ENCODE measurements at places on chromosomes 2 and 18.
A peak's percentile ranks its signal among the peaks of the same experiment; 100 is the strongest.

- peak; percentile 80 for DNase-seq
Observed at GRCh38 chr18:59921384-59921891, 21.6 kb downstream of the PMAIP1 start.

- DNase-seq: no peak
Observed at GRCh38 chr18:3114451-3114850, 101.5 kb upstream of the LPIN2 start.

DNA sequence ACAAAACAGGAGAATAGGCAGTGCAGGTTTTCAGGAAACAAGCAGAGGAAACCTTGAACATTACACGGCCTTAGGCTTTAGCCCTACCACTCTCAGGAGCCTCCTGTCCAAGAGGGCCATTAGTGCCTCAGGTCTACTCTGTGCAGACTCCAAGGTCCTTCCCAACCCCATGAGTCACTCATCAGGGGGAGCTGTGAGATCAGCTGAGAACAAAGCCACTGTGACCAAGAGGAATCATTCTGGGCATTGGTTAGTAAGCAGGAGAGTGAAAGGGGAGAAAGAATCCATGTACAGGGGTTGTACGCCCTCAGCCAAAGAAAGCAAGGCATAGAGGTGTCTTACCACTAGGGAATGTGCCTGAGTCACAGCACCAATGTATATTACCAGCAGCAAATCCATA is 680.3 kb downstream of the DPP10 start:
- DNase-seq: no peak

GRCh38 chr2:156191527-156191926 is 141.0 kb downstream of the NR4A2 start:
- DNase-seq: no peak

GRCh38 chr2:36403675-36404230 is 48.2 kb downstream of the CRIM1 start:
- peak; percentile 19 for DNase-seq

DNA sequence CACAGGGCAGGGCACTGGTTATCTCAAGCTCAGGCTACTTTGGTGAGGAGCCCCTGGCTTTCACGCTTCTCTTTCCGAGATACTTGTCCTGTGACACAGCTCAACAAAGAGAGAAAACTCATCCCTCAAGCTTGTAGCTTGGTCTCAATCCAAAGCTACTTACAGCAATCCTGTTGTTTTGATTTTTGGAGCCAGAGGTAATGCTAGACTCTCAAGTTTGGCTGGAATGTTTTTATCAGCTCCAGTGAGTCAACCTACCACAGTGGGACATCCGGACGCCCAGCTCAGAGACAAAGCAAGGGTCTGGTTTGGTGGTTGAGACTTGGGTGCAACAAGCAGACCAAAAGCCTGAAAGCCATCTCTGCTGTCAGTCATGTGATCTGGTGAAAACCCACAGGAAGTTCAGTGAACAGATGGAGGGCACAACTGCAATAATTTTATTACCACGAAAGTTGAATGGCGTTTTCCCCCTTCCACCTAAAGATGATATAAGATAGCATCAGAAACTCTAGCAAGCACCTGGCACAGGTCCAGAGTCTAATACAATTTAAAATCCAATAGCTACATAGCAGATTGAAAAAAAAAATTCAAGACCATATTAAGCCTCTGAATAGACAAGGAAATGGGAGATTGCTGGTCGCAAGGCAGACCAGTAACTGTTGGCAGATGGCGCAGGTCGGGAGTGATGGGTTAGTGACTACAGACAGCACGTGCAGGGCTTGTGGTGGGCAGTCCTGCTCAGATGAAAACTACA is 102.3 kb upstream of the SMAD7 start:
- DNase-seq: no peak

DNA sequence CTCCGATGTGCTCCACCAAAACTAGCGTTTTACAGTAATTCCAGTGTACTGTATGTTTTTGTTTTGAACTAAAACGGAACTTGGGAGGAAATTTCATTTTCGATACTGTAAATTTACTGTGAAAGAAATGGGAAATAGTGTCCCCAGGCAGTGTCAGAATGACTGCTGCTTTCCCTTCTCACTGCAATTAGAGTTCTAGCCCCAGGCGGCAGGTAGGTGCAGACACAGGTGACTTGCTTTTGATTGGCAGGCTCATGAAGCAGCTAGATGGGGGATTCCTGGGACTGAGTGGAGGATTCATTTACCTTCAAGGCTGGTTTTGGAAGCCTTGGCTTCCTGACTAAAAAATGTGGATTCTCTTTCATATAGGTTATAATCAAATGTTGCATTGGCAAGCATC is 27.0 kb downstream of the RPRM start:
- DNase-seq: no peak

DNA sequence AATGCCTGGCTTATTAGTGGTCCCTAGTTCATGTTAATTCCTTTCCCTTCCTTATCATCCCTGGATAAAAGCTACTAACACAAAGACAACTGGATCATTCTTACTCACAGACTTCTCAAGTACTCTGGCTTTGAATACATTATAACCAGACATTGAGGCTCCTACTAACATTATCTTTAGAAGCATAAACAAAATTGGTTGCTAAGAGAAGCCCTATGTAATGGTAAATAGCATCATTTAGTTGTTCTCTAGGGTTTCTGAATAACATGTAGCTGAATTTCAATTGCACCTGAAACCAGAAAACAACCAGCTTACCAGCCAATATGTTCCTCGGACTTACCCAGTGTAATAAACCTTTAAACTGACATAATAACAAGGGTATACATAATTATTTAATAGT is 114.1 kb upstream of the NCKAP5 start:
- DNase-seq: no peak

GRCh38 chr18:76167410-76167809 is 327.6 kb downstream of the ZNF516 start:
- no peak for DNase-seq

- DNase-seq: peak; percentile 67
Observed at GRCh38 chr2:29130295-29130694, 15.1 kb downstream of the CLIP4 start.

DNA sequence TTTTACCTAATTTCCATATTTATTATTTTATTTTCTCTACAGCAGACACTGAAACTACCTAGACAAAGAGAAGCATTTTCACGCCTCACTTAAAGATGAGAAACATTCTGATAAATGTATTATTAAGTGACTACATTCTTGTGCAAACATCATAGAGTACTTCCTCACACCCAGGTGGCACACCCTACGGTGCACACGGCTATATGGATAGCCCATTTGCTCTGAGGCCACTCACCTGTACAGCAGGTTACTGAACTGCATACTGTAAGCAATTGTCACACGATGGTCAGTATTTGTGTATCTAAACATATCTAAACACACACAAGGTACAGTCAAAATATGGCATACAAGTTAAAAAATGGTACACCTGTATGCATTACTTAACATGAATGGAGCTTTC is 481.4 kb downstream of the CMPK2 start:
- DNase-seq: no peak

GRCh38 chr18:44700652-44701051 is 20.0 kb downstream of the SETBP1 start:
- no peak for DNase-seq

- no peak for DNase-seq
Observed at GRCh38 chr2:142596334-142597088, 281.0 kb upstream of the KYNU start.

GRCh38 chr2:20698916-20699613 is 32.1 kb downstream of the GDF7 start:
- DNase-seq: no peak

GRCh38 chr18:67411116-67411515 is 105.4 kb downstream of the DSEL start:
- DNase-seq: no peak

- no peak for DNase-seq
Observed at GRCh38 chr2:238846378-238846627, 1.6 kb upstream of the TWIST2 start.

DNA sequence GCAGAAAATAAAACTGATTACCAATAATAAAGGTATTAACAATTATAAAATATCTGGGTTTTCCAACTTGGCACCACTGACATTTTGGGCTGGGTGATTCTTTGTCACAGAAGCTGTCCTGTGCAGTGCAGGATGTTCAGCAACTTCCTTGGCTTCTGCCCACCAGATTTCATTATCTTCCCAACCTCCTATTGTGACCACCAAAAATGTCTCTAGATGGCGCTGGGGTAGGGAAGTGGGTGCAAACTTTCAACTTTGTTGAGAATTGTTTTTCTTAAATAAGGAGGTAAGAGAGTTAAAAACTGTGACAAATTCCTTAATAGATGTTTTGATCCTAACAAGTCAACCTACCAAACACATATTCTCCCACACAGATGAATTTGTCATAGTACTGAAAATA is 90.1 kb downstream of the GAREM1 start:
- DNase-seq: no peak

DNA sequence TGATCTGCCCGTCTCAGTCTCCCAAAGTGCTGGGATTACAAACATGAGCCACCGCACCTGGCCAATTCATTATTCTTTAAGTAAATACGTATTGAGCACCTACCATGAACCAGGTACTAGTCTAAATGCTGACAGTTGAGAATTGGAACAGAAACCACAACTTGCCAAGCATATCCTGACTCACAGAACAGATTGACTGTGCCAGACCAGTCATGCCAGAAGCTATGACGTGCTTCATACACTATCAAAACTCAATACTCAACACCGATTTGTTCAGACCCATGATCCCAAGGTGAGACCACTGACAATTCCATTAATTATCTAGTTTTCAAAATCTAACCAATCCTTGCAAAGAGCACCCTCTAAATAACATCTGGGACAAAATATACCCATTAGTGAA is 148.6 kb downstream of the B3GNT2 start:
- peak; percentile 17 for DNase-seq

GRCh38 chr2:226300196-226300886 is 499.3 kb downstream of the IRS1 start:
- no peak for DNase-seq

GRCh38 chr2:144331674-144332355 is 188.1 kb downstream of the ZEB2 start:
- no peak for DNase-seq

- DNase-seq: no peak
Observed at GRCh38 chr2:42812899-42813479, 20.6 kb upstream of the HAAO start.

DNA sequence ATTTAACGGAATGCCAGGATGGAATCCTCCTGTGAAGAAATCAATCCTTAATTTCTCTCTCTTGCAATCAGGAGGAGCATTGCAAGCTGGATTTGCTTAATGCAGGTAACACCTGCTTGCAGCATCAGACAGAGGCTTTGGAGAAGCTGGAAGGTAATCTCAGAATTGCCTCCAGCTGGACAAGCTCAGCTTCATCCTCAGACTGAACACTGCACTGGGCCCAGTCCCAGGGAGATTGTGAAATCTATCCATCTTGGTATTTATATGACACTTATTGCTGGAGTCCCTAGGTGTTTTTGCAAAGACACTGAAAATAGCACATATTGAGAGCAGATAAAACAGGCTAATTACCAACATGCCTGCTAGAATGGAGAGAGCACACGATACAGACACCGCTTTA is 179.4 kb upstream of the SESTD1 start:
- no peak for DNase-seq

- no peak for DNase-seq
Observed at GRCh38 chr2:69285379-69285894, 101.6 kb downstream of the GFPT1 start.

GRCh38 chr2:100239486-100240210 is 82.7 kb downstream of the LONRF2 start:
- no peak for DNase-seq

GRCh38 chr18:23377669-23378301 is 75.3 kb upstream of the RIOK3 start:
- no peak for DNase-seq

- DNase-seq: no peak
Observed at GRCh38 chr2:32652555-32653209, 24.8 kb downstream of the TTC27 start.

DNA sequence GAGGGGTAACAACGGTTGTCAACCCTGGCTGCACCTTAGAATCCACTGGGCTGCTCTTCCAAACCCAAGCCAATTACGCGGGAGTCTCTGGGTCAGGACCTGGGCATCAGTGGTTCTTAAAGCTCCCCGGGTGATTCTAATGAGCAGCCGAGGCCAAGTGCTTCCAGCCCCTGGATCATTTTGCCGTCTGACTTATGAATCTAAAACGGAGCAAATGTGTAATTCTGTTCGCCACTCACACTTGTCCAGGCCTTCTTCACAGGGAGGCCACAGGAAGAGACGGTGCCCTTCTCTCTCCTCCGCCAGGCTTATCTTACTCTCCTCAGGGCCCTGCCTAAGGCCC is 78.5 kb downstream of the MCFD2 start:
- no peak for DNase-seq

GRCh38 chr2:69933839-69934613 is 19.1 kb downstream of the MXD1 start:
- DNase-seq: peak; percentile 63

DNA sequence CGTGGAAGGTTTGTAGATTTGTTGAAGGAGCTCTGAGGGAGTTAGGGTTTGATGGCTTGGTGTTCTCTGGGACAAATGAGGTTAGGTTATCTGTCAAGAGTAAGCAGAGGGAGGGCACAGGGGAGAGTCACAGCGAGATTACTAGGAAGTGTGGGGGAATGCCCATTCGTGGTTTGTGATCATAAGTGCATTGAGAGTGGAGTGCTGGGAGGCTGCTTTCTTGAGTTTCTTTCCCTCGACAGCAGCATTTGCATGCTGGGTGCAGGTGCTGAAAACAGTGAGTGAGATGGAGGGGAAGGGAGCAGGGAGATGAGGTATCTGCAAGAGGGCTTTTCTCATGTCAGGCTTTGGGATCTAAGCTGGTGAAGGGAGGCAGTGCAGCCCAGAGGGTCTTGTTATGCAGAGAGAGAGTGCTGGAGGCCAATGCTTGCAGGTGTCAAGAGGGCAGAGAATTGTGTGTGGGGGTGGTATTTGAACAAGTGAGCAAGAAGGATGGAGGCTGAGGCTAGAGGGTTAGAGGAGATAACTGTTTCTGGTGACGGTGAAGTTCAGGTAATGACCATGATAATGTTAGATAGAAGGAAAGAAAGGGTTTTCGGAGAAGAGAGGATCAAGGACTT is 8.8 kb downstream of the RALB start:
- DNase-seq: peak; percentile 82

GRCh38 chr2:25740810-25741381 is 67.5 kb upstream of the DTNB start:
- no peak for DNase-seq

DNA sequence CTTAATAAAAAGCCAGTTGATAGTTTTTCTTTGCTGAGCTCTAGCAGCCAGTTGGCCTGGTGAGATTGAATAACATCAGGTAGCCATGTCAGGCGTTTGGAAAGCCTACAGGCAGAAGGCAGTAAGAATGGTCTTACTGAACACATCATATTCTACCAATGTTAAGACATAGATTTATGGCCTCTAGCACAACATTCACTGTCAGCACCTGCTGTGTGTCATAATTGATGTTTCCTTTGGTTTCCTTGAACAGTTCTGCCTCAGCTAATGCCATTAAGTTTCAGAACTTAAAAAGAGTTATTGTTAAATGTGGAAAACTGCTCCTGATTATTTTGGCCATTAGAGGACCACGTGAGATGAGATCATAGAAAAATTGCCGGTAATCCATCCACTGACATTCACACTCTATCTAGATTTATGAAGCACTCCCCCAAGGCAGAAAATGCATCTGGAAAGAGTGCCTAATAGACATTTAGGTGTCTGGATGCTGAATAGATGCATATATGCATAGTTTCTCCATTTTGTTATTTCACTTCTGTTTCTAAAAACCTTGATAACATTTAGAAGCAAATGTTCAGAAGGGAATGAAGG is 434.7 kb downstream of the PTPRM start:
- no peak for DNase-seq
